Body of pancreas (tissue), 4 donors: ENCODE measurements at places on chromosomes 5 and 9. TPM values are rescaled to one million over a fixed set of nuclear protein-coding genes. Genes with fewer than 3 reads are reported as not detected.

Gene LCN10
- 4.6 TPM for total RNA-seq

Gene PCDHGA5
- total RNA-seq: 6.0 TPM

Gene MIGA2
- 11.9 TPM for total RNA-seq

Gene ANKRD34B
- total RNA-seq: not detected

Gene SAPCD2
- total RNA-seq: 0.66 TPM

Gene ARID3C
- total RNA-seq: not detected

Gene C8G
- total RNA-seq: not detected

Gene CTNND2
- total RNA-seq: 21.0 TPM

- H3K27me3 ChIP-seq: no peaks in the 10 kb centered on the region
- H3K4me3 ChIP-seq: no peak overlapping the region
- DNase-seq: no peak
- H3K36me3 ChIP-seq: no peaks in the 10 kb centered on the region
These were observed 26.9 kb downstream of the SLC46A2 start for GRCh38 chr9:112863746-112864145.

- no peak overlapping the region for H3K4me3 ChIP-seq
- no peaks in the 10 kb centered on the region for H3K27me3 ChIP-seq
- DNase-seq: peak; percentile 6
These were observed 151.8 kb upstream of the COL5A1 start for GRCh38 chr9:134489621-134490408.

- H3K27me3 ChIP-seq: no peaks in the 10 kb centered on the region
- H3K4me1 ChIP-seq: no peaks in the 10 kb centered on the region
- H3K27ac ChIP-seq: no peak overlapping the region
- no peaks in the 10 kb centered on the region for H3K36me3 ChIP-seq
These were observed 189.9 kb downstream of the ACER2 start for GRCh38 chr9:19598722-19599121.

DNA sequence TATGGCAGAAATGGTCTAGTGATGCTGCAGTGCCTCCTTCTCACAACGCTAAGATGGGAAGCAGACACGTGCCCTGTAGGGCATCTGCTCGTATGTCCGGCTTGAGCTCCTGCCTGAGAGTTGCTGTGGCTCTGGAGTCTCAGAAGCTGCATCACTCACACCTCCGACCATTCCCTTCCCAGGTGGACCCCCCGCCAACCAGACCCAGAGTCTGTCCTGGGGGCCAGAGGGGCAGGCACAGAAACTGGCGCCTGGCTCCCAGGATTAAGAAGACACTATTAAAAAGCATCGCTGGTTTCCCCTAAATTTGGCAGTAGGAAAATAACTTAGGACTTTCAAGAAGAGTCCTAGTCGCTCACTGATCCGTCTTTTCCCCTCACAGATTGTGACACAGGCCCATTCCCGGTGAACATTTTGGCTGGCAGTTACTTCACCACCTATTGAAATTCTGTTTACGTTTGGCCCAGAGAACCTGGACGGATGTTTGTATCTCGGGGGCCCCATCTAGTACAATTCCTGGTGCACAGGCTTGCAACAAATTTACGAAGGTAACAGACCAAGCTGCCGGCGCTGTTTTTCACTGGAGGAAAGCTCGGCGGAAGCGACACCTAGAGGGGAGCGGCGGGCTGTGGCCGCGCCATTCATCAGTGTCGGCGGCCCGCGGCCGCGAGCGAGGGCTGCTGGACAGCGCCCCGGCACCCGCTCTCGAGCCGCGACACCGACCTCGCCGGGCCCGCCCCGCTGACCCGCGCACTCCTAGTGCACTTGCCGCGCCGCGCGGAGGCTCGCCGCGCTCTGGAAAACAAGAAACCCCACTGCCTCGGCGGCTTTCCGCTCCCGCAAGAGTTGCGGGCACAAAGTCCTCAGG, 1.6 kb downstream of the FSTL4 start:
- H3K27me3 ChIP-seq: no peaks in the 10 kb centered on the region
- no peak overlapping the region for H3K4me3 ChIP-seq
- H3K36me3 ChIP-seq: no peaks in the 10 kb centered on the region

GRCh38 chr9:5326893-5327548, 12.7 kb downstream of the RLN1 start:
- no peaks in the 10 kb centered on the region for H3K27me3 ChIP-seq
- no peak overlapping the region for H3K4me3 ChIP-seq
- no peak overlapping the region for H3K27ac ChIP-seq
- no peaks in the 10 kb centered on the region for H3K36me3 ChIP-seq

- H3K4me3 ChIP-seq: no peak overlapping the region
- DNase-seq: no peak
- H3K27ac ChIP-seq: no peak overlapping the region
- no peaks in the 10 kb centered on the region for H3K4me1 ChIP-seq
- H3K36me3 ChIP-seq: no peaks in the 10 kb centered on the region
- no peaks in the 10 kb centered on the region for H3K27me3 ChIP-seq
These were observed 499.3 kb upstream of the ADAMTS16 start for GRCh38 chr5:4640795-4641194.

DNA sequence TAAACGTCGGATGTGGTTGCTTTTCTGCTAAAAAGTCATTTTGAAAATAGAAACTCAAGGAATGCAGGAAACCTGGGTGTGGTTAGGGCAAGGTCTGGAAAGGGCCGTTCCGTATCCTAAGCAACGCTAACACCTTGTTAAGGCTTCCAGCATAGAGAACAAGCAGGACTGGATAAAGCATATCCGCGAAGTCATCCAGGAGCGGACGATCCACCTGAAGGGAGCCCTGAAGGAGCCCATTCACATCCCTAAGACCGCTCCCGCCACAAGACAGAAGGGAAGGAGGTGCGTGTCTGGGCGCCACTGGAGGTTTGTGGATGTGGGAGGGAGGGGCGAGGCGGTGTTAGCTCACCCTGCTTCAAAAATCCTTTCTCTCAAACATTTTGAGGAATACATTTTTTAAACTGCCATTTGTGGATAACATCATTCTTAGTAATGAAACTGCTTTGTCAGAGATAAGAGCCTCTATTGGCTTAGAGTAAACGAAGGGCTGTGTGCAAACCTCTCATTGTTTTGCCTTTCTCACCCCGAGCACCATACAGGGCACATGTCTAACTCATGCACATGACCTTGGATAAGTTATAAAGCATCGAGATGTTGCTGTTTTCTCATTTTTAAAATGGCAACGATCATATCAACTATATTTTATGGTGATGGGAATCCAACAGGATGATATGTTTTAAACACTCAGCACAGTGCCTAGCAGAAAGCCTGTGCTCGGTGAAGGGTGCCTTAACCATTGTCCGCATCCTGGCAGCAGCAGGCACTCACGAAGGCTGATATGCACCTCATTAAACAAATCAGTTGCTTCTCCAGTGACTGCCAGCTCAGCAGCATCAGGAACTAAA, 175.7 kb upstream of the OTULINL start:
- DNase-seq: no peak
- no peak overlapping the region for H3K27ac ChIP-seq
- no peak overlapping the region for H3K4me3 ChIP-seq
- H3K36me3 ChIP-seq: no peaks in the 10 kb centered on the region

GRCh38 chr5:7410936-7411511, 15.1 kb downstream of the ADCY2 start:
- no peak for DNase-seq
- H3K36me3 ChIP-seq: no peaks in the 10 kb centered on the region
- H3K27me3 ChIP-seq: no peaks in the 10 kb centered on the region
- H3K27ac ChIP-seq: no peak overlapping the region
- no peak overlapping the region for H3K4me3 ChIP-seq

DNA sequence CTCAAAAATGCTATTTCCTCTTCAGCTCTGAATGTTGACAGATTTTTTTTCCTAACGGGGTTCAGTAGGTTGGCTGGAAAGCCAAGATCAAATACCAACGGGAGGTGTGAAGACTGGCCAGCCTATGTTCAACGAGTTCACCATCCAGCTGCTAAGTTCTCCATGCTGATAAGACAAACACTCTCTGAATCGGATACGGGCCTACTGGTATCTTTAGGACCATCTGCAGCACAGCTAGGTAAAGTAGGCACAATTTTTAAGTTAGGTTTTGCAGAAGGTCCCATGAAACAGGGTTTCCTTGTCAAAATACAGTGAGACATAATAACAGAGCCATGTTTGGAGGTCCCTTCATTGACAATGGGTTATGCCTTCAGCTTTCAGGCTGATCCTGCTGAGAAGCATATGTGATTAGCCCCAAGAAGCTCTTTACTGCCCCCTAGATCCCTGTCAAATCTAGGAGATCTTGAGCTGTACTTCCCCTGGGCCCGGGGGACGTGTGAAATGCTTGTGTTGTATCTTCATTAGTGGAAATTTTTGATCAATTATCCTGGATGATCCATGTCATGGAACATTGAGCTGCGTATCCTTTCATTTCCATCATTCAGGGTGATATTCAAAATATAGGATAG, 60.6 kb downstream of the PGM5 start:
- no peaks in the 10 kb centered on the region for H3K4me1 ChIP-seq
- no peak overlapping the region for H3K27ac ChIP-seq
- no peaks in the 10 kb centered on the region for H3K36me3 ChIP-seq
- no peak for DNase-seq

DNA sequence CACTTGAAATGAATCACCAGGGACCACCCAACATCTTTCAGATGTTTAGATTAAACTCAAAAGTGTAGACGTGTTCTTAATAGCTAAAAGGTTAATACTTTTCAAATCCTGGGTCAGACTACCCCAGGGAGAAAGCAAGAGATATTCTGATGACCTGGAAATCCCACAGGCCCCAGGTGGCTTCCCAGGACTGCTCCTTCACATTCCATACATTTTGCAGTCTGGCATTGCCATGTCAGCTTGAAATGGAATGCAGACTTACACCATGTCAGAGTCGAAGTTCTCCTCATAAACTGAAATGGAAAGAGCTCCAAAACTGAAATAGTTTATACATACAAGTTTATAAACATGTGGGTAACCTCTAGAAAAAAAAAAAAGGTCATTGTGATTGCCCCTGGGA, 61.5 kb downstream of the TMEM167A start:
- no peaks in the 10 kb centered on the region for H3K36me3 ChIP-seq
- DNase-seq: no peak
- no peak overlapping the region for H3K27ac ChIP-seq
- no peak overlapping the region for H3K4me3 ChIP-seq
- no peaks in the 10 kb centered on the region for H3K4me1 ChIP-seq

- H3K36me3 ChIP-seq: no peaks in the 10 kb centered on the region
- H3K27ac ChIP-seq: no peak overlapping the region
- no peaks in the 10 kb centered on the region for H3K27me3 ChIP-seq
- H3K4me1 ChIP-seq: no peaks in the 10 kb centered on the region
- no peak for DNase-seq
These were observed 75.8 kb downstream of the GTF3C4 start for GRCh38 chr9:132745756-132746709.

DNA sequence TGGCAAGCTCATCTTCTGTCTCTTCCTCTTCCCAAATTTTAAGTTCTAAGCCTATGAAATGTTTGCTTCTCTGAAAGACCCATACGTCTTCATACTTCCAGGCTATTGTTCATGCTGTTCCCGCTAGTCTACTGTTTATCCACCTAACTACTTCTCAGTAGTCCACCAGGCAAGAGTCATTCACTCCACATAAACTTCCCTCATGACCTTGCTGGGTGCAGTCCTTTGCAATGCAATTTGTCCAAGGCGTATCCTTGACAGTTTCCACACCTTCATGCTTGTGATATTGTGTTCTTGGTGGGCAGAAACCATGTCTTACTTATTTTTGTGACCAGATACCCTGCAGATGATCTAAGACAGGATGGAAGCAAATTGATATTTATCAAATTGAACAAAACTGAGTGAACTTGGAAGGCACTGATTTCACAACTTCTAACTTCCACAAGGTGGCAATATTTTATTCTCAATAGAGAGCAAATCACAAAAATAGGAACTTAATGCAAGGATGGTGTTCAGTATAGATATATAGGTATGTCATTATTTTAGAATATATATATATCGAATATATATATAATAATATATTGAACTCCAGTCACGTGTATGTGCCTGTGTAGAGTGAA, 30.3 kb downstream of the TYRP1 start:
- no peaks in the 10 kb centered on the region for H3K4me1 ChIP-seq
- no peak overlapping the region for H3K4me3 ChIP-seq
- no peaks in the 10 kb centered on the region for H3K27me3 ChIP-seq
- H3K27ac ChIP-seq: no peak overlapping the region
- no peaks in the 10 kb centered on the region for H3K36me3 ChIP-seq
